GM04503 (cell line): ENCODE measurements at places on chromosomes 3 and 15.

DNA sequence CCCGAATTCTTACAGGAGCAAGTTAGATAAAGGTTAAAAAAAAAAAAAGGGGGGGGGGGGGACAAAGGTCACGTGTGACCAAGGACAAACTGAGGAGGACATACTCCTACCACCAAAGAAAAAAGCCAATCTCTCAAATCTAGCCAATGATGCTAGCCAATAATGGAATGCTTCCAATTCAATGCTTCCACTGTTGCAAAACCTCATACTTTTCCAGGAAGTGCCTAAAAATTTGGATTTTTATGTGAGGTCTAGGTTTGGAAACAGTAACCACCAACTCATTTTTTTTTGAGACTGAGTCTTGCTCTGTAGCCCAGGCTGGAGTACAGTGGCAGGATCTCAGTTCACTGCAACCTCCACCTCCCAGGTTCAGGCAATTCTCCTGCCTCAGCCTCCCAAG is 11.4 kb downstream of the MSL2 start:
- DNase-seq: no peak

- DNase-seq: no peak
These were observed 55.7 kb downstream of the RIOX2 start for GRCh38 chr3:97916576-97916975.

DNA sequence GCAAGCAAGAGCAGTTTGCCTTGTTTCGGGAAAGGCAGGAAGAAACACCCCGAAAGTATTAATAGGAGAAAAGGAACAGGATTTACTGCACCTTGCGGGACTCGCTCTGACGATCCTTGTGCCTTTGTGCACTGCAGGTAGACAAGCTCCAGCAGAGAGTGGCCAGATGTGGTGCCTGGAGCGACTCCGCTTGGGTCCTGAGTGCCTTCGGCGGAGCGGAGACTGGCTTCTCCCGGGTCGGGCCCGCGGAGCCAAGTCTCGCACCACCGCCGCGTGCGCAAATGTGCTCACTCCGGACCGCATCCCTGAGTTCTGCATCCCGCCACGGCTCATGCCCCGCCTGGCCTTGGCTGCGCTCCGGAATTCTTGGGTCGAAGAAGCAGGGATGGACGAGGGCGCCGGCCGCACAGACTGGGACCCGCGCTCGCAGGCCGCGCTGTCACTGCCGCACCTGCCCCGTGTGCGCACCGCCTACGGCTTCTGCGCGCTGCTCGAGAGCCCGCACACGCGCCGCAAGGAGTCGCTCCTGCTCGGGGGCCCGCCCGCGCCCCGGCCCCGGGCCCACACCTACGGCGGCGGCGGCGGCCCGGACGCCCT is 769 bp downstream of the C2CD4A start:
- no peak for DNase-seq

- DNase-seq: peak; percentile 40
These were observed 45.9 kb downstream of the CGNL1 start for GRCh38 chr15:57422113-57422754.

DNA sequence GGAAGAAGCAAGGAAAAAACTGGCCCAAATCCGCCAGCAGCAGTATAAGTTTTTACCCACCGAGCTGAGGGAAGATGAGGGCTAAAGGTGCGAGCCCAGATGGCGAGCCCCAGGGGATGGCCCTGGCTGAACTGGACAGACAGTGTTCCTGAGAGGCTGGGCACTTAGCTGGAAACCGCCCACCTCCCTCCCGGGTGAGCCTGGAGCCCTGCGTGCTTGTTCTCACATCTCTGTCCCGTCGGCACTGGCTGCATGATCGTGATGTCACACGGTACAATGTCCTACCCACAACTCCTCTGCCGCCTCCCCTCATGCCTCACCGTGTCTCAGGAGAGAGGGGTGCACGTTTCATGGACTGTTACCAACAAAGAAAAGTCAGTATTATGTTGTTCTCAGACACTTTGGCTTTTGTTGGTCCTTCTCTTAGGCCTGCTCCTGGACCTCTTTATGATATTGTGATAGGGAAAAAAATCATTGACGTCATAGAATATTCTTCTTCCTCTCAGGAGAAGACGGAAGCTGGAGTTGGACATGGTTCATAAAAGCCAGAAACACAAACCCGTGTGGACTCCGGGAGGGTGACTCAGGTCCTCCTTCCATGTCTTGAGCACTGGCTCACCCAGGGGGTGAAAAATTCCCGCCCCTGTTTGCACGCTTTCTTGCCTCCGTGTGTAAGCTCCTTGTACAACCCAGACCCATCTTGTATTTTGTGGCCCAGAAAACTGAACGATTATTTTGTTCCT is 201.8 kb upstream of the TPM1 start:
- DNase-seq: no peak

GRCh38 chr3:88221726-88222125 is 72.0 kb downstream of the C3orf38 start:
- no peak for DNase-seq

- peak; percentile 26 for DNase-seq
These were observed 369.8 kb downstream of the TBC1D5 start for GRCh38 chr3:17372362-17373210.

- peak; percentile 76 for DNase-seq
These were observed 44.6 kb downstream of the ZBTB38 start for GRCh38 chr3:141412936-141413354.

DNA sequence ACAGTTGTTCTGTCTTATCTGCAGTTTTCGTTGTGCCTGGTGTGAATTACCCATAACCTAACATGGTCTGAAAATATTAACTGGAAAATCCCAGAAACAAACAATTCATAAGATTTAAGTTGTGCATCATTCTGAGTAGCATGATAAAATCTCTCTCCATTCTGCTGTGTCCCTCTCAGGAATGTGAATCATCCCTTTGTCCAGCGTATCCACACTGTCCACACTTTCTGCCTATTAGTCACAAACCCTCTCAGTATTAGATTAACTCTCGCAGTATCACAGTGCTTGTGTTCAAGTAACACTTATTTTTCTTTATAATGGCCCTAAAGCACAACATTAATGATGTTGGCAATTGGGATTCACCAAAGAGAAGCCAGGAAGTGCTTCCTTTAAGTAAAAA is 203.2 kb downstream of the CGGBP1 start:
- DNase-seq: peak; percentile 24

GRCh38 chr3:152196782-152197181 is 71.9 kb upstream of the MBNL1 start:
- DNase-seq: no peak

GRCh38 chr3:176469694-176470205 is 727.5 kb downstream of the TBL1XR1 start:
- DNase-seq: no peak

DNA sequence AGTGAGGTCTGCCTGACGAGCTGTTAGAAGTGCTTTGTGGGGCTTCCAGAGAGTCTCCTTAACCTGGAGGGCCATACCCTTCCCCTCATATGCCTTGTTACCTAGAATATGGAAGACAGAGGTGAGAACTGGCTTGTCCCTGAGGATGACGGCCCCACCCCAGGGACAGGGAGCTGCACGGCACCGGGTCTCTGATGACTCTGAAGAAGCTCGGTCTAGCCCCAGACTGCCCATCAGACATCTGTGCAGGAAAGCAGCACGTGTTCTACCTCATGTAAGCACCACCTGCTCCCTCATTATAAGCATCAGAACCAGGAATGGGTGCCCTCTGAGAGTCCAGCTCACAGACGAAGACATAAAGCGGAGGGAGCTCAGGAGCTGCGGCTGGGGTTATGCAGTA is 18.0 kb downstream of the MYO5C start:
- DNase-seq: no peak

DNA sequence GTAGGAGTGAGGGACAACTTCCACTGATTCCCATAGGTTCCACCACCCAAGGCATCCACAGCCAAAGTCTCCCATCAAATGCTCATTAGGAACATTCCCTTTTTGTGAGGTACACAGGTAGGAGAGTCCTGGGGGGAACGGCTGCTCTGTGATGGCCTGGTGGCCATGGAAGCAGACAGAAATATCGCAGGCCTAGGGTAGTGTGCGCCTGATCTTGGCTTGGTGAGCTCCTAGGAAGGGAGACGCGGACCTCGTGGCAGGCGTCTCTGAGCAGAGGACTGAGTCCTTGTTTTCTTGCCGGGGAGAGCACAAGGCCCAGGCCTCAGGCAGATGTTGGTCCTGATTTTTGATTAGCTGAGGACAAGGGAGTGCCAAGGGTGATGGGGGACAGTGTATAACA is 99.5 kb downstream of the SNRPN start:
- no peak for DNase-seq

- no peak for DNase-seq
These were observed 578.0 kb upstream of the GRM7 start for GRCh38 chr3:6282918-6283317.

DNA sequence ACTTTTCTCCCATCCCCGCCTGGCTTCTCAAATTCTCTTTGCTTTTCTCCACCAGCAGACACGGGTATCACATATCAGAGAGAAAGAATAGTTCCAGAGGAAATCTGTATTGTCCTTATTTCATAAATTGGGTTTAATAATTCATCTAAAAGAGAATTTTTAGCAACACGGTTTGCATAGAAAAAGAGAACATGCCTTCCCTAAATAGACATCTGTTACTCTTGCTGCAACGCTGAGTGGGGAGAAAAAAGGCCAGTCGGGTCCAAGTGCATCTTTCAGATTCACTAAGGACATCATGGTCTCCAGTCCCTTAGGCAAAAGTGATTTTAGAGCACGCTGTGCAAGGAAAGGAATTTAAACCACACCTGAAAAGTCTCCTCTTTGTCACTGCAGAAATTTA is 201.3 kb downstream of the ABHD5 start:
- no peak for DNase-seq

DNA sequence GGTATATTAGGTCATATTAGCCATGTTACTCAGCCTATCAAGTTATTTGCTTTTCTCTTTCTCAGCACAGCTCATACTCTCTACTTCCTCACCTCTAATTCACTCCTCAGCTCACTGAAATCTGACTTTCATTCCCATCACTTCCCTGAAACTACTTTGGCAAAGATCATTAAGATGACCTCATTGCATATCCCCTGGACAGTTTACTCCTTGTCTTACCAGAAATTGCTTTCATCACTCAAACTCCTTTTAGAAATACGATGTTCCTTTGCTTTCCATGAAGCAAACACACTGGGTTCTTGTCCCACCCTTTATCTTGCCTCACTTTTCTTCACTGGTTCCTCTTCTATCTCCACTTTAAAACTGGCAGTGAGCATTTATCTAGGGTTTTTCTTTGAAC is 354.4 kb downstream of the TUSC7 start:
- DNase-seq: no peak

DNA sequence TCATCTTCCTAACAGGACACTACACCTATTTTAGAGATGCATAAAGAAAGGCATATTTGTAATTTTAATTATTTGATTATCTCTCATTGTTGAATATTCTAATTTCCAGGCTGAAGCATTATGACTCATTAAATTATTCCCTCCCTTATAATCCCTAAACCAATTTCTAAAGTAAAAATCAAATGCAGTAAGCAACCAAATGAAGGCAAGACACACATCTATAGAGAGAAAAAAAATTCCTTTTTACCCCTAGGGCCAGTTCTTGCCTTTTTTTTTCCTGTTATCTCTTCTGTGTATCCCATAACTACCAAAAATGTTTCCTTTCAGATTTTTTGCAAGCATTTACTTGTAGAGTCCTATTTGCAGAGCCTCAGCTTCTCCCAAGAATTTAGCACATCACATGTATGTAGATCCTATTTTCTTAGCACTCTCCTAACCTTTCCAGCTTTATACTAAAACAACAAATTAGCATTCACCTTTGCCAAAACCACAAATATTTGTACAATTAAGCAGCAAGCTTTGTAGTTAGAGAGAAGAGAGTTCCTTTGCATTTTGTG is 177.9 kb downstream of the SATB1 start:
- no peak for DNase-seq

- DNase-seq: no peak
These were observed 344.6 kb upstream of the UBE2E2 start for GRCh38 chr3:22858486-22858885.

- no peak for DNase-seq
These were observed 18.6 kb downstream of the ARIH1 start for GRCh38 chr15:72492733-72493132.

GRCh38 chr3:186940967-186941366 is 10.6 kb downstream of the ST6GAL1 start:
- DNase-seq: no peak

DNA sequence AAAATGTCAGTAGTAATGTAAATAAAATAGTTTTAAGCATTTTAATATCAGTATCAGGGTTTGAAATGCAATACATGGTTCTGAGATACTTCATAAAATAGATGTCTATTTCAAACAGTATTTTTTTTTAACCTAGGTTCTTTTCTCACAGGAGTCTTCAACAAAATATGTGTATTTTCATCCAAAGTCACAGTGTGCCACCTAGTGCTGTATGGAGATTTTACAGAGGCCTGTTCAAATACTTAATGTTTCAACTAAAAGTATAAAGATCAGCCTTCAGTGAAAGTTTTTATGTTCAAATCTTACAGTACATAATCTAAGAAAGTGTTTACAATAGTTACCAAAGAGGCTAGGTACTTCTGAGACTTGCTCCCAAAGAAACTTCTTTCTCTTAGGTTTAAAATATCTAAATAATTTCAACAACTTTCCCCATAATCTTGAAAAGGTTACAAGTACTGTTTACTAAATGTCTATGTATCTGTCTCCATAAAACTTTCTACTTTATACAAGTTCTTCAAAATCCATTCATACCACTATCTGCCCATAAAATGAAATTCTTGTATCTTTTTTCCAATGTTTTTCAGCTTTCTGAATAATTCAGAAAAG is 38.3 kb downstream of the SCAPER start:
- peak; percentile 14 for DNase-seq

DNA sequence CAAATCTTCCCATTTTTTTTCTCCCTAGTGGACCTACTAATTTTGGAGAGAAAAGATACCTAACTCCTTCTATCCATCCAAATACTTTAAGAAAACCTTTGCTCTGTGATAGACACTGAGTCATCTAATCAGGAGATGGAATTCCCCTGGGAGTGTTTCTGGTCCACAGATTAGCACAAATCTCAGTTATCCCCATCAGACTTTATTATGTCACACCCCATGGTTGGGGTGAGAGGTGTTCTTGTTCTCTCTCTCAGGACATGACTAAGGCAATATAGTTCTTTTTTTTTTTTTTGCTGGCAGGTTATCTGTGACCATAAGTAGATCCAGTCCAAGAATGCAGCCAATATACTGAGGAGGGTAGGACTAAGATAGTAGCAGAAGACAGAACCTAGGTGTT is 15.8 kb downstream of the SLC9A9 start:
- no peak for DNase-seq

- no peak for DNase-seq
These were observed 16.2 kb downstream of the SPSB4 start for GRCh38 chr3:141067206-141067974.

DNA sequence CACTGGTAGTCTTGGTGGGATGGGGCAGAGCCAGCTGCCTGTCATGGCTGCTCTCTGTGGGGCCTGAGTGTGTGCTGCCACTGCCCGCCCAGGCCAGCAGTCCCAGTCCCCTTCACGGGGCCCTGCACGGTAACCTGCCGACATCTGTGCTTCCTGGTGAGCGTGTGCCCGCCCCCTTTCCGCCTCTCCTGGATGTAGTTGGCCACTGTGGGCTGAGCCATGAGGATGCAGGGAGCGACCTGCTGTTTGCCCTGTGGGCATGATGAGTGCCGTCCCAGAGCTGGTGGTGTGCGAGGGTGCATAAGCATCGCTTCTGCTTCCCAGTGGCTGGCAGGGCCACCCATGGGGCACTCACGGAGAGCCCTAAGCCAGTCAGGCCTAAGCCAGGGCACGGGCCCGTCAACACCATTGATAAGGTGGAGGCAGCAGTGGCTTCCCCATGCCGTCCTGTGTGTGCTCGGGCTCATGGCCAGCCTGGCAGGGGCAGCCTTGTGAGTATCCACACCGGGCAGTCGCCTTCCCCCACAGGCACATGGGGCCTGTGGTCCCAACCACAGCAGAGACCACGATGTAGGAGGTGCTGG is 14.6 kb downstream of the PLXNA1 start:
- DNase-seq: no peak
